ENCODE measurements at places on chromosomes 13 and 19. TPM values are rescaled to one million over a fixed set of nuclear protein-coding genes. Genes with fewer than 3 reads are reported as not detected.

Gene CCDC70
- total RNA-seq = not detected

Gene LEUTX
- not detected for total RNA-seq

Gene GNA15
- total RNA-seq = 2.6 TPM

GRCh38 chr19:49672131-49672919 lies 4.7 kb upstream of the PRMT1 start:
- DNase-seq = peak; percentile 67

DNA sequence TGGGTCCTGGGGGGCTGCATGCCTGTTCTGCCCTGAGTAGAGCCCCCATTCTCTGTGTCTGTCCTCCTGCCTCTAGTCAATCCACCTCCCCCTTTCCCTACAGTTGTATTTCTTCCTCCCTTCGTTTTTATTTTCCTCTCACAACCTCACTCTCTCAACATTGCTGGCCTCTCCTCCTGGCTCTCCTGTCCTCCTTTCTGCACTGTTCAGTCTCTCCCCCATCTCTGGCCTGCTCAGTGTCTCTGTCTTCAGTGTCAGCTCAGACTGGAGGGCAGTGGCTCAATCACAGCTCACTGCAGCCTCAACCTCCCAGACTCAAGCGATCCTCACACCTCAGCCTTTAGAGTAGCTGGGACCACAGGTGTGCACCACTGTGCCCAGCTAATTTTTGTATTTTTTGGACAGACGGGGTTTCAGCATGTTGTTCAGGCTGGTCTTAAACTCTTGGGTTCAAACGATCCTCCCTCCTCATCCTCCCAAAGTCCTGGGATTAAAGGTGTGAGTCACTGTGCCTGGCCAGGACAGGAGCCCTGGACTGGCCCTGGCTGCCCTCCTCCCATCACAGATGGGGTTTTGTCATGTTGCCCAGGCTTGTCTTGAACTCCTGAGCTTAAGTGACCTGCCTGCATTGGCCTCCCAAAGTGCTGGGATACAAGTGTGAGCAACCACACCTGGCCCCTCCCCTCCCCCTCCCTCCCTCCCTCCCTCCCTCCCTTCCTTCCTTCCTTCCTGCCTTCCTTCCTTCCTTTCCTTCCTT lies 32.0 kb upstream of the IGFL1 start:
- no peak for DNase-seq

- no peak for DNase-seq
Measured at GRCh38 chr19:44585371-44586133, 27.8 kb upstream of the IGSF23 start.

DNA sequence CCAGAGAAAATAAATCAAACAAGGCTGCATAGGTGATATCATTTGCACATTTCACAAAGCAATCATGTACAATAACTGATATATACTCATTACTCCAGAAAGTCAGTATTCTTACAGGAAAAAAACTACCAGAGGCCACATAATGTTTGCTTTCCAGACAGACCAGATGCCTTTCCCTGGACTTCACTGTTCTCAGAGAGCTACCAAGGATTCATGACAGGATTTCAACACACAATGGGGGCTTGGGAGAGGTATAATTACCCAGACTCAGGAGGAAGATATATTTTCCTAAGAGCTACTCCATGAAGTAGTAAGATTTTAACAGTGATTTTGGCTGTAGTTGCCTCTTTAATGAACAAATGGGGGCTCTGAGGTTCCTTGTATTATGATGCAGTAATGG lies 110.0 kb downstream of the FOXO1 start:
- no peak for DNase-seq

- no peak for DNase-seq
Measured at GRCh38 chr19:16779539-16780163, 49.5 kb upstream of the SIN3B start.

Data from CD8-positive, alpha-beta memory T cell (primary cell).